ENCODE measurements at places on chromosomes 6 and 20. TPM values are rescaled to one million over a fixed set of nuclear protein-coding genes. Genes with fewer than 3 reads are reported as not detected.

HCRTR2 gene
- total RNA-seq: 0.42 TPM

LGSN gene
- not detected for total RNA-seq

TAAR1 gene
- total RNA-seq: not detected

PHF1 gene
- 73.0 TPM for total RNA-seq

ABT1 gene
- 17.0 TPM for total RNA-seq

OPN5 gene
- total RNA-seq: not detected

IL20RA gene
- total RNA-seq: 2.0 TPM

NR2E1 gene
- total RNA-seq: not detected

DNA sequence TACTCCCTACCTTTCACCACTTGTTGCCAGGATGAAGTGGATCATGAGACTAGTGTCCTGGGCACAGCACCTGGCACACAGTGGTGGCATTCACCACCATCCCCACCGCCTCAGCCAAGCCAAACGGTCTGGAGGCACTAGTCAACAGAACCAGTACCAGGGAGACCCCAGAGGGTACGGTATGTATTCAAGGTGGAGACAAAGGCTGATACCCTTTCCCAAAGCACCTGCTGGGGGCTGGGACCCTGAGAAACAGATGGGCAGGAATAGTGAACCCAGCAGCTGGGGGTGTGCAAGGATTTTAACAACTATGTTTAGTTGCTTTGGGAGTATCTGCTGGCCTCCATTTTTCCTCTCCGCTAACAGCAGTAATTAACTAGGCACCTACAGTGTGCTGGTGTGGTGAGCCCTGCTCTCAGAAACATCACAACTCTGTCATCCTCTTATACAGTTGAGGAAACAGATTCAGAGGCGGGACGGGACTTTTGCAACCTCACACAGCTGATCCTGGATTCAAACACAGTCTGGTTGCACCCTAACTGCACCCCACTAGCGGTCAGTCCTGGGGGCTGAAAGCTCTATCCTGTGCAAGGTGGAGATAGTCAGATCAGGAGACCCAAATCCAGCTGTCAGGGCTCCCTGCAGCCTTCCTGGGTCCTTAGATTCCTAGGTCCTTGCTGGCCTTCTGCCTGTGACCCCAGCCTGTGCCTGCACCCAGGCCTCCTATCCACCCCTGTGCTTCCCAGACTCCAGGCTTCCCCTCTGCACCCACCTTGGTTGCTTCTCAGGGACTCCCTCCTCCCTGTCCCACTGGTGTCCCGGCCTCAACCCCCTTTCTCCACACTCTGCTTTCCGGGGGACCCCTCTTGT lies 1.2 kb downstream of the SNTA1 start:
- no peak for ATAC-seq

DNA sequence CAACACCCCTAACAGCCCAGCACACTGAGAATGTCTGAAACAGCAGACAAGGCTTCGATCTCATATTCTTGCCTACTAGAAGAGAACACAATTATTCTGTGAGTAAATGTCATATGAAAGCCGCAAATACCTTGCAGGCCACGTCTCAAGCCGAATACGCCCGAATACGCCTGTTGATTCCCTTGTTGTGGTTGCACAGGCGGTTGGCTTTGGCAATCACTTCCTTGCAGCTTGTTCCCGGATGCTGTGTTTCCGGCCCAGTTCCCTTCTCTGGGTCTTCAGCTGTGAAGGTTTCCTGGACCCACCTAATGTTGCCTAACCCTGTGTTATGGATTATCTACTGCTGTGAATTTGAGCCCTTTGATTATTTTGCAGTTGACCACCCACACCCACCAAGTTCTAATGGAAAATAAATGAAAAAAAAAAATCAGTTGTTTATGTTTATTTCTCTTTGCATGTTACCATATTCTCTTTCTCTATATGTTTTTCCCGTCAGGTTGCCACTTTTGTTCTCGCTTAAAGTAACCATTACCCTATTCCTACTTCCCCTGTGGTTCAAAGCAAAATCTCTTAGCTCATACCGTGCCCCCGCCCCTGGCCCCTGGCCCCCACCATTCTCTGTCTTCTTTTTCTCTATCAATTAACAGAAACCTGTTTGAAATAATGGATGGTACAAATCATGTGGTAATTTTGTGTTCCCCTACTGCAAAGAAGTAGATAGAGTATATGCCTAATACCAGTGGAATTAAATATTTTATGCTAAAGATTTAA lies 172.4 kb downstream of the ADGB start:
- ATAC-seq: peak; percentile 75

DNA sequence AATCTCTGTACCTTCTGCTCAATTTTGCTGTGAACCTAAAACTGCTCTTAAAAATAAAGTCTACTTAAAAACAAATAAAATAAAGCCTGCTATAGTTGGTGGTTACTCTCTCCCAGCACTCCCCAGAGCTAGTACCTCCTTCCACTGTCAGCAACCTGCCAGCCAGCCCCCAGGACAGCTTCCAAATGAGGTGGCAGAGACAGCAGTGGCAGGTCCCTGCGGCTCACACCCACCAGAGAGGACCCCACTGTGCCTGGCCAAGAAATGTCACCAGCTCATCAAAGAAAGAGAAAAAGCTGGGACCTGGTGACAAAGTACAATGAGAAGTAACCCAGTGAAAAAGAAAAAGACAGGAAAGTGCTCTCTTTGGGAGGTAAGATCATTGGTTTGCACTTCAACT lies 15.2 kb downstream of the APMAP start:
- no peak for ATAC-seq

DNA sequence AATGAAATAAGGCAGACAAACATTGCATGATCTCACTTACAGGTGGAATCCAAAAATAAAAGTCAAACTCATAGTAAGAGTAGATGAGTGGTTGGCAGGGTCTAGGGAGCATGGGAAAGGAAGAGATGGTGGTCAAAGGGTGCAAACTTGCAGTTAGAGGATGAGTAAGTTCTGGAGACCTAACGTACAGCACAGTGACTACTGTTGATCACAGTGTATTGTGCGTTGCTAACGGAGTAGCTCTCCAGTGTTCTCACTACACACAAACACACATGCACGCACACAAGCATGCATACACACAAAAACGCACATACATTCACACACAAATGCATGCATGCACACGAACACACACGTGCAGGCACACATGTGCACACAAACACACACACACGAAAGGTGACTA lies 54.9 kb downstream of the LY86 start:
- ATAC-seq: no peak

DNA sequence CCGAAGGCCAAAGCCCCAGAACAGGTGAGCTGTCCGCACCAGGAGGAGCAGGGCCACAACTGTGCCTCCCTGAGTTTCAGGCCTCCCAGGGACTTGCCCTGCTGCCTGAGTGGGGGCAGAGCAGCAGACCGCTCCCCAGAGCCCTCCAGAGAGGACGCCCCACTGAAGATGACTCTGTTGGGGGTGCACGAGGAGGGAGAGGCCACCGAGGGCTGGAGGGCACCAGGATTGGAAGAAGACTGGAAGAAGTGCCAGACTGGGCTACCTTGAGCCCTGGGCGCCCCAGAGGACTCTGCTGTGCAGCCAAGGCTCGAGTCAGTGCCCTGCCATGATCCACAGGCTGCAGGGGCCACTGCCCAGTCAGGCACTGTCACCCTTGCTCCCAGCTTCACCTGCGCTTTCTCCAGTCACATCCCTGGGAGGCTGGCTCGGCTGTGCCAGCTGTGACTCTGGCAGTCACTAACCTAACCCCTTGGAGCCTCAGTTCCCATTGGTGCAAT lies 11.3 kb downstream of the CST7 start:
- ATAC-seq: no peak

DNA sequence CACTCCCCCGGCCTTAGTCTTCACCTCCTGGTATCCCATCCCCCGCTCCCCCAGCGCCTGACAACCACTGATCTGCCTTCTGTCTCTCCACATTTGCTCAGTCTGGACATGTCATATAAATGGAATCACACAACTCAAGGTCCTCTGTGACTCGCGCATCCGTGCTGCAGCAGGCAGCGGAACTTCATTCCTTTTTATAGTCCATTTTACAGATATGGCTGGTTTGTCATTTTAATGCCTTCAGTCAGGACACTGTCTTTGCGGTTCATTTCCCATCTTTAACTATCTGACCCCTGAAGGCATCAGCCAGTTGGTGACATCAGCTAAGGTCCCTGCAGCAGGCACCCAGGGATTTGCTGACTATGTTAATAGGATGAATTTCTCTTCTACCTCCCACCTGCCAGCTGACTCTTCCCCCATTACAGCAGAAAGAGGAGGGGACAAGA lies 125.7 kb downstream of the ZMYND8 start:
- no peak for ATAC-seq

DNA sequence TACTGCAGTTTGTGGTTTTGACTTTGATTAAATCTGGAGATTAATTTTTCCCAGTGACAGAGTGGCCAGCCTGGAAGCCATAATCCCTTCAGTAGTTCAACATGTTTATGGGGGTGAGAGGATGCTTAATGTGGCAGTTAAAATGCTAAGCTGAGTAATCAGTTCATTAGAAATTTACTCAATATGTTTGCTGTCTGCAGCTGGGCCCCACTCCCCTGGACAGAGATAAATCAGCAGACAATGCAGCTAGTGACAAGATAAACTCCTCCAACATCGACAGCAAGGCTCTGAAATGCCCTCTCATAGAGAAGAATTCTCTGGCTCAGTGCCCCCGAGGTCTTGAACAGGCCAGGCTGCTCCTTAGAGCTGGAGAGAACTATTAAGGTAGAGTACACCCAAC lies 101.9 kb downstream of the LRFN2 start:
- ATAC-seq: no peak

DNA sequence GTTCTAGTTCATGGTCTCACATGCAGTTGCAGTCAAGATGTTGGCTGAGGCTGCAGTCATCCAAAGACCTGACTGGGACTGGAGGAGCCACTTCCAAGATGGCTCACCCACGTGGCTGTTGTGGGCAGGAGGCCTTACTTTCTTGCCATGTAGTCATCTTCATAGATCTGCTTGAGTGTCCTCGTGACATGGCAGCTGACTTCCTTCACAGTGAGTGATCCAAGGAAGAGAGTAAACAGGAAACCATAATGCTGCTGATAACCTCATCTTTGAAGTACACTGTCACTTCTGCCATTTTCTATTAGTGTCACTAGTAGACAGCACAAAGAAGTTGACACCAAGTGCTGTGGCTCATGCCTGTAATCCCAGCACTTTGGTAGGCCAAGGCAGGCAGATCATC lies 40.1 kb upstream of the AKIRIN2 start:
- ATAC-seq: no peak

DNA sequence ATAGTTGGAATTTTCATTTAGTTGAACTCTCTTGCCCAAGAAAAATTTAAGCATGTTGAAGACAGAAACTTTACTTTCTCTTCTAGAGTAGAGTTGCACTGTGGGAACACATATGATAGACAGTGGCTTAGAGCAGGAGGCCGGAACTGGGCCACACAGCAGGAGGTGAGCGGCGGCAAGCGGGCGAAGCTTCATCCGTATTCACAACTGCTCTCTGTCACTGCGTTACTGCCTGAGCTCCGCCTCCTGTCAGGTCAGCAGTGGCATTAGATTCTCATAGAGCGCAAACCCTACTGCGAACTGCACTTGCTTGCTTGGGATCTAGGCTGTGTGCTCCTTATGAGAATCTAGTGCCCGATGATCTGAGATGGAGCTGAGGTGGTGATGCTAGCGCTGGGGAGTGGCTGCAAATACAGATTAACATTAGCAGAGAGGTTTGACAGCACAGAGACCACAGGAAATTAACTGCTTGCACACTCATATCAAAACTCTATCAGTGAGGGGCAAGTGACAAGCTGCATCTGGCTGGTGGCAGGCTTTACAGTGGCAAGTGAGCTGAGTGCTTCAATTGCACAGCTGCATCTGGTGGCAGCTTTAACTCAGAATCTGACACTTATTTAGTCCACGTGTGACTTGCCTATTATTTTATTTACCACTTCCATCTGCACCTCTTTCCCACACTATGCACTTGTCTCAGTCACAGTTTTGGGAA lies 174.9 kb upstream of the C6orf118 start:
- no peak for ATAC-seq

DNA sequence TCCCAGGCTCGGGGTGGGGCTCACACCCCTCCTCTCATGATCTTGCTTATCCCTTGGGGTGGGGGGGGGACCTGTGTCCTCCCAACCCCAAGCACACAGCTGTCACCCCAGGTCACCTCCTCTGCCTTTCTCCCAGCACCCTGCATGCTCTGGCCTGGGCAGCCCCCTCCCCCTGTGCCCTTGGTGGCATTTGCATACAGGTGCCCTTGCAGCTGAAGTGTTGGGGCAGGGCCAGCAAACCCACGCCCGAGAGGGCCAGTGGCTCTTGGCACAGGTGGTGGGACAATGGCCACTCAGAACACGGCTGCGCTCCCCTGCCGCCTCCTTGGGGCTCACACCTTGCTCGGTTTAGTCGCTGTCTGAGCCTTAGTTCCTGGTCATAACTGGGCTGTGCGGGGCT lies 11.3 kb upstream of the MYT1 start:
- ATAC-seq: no peak

DNA sequence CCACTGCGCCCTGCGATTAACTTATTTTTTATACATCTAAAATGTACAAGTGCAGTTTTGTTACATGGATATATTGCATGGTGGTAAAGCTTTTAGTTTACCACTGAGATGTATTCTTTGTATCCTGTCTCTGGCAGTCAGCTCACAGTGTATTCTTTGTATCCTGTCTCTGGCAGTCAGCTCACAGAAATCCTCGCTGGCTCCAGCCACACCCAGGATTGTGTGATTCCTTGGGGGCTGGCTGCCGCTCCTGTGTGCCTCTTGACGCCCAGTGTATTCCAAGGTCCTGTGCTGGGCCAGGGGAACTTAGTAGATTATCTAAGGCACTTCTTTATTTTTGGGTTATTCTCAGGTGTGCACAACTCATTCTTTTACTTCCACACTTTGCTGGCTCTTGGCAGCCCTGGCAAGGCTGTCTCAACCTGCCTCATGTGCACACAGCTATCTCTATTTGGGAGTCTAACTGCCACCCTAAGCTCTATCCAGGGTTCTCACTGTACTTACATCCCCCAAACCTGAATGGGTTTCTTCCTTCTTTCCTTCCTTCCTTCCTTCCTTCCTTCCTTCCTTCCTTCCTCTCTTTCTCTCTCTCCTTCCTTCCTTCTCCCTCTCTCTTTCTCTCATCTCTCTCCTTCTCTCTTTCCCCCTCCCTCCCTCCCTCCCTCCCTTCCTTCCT lies 12.4 kb upstream of the RNF24 start:
- no peak for ATAC-seq

GRCh38 chr6:100266494-100267401 lies 198.0 kb downstream of the SIM1 start:
- ATAC-seq: no peak

DNA sequence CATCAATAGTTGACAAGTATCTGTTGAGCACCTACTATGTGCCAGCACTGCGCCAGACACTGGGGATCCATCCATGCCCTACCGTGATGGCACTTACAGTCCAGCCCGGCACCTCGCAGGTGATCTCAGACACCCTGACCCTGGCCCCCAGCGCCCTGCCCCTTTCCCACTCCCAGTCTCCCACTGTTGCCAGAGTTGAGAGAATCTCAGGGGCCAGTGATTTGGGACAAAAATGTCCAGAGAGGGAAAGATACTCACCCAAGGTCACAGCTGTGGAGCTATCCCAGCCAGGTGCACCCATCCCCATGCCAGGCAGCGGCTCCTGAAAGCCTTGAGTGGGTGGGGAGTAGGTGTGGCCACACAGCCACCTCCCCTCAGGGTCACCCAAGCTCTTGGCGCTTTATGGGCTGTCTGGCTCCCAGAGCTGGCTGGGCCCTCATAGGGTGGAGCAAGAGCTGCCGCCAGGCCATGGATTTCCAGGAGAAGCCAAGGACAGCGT lies 3.3 kb downstream of the PI16 start:
- peak; percentile 48 for ATAC-seq

GRCh38 chr6:29301316-29301715 lies at the start of gene OR14J1:
TSS of gene OR14J1 (plus strand) at chr6:29301701. CDS start at chr6:29306690, 4,989 bp downstream.
- no peak for ATAC-seq
